ENCODE measurements at places on chromosomes 11 and 22. TPM values are rescaled to one million over a fixed set of nuclear protein-coding genes. Genes with fewer than 3 reads are reported as not detected.

DNA sequence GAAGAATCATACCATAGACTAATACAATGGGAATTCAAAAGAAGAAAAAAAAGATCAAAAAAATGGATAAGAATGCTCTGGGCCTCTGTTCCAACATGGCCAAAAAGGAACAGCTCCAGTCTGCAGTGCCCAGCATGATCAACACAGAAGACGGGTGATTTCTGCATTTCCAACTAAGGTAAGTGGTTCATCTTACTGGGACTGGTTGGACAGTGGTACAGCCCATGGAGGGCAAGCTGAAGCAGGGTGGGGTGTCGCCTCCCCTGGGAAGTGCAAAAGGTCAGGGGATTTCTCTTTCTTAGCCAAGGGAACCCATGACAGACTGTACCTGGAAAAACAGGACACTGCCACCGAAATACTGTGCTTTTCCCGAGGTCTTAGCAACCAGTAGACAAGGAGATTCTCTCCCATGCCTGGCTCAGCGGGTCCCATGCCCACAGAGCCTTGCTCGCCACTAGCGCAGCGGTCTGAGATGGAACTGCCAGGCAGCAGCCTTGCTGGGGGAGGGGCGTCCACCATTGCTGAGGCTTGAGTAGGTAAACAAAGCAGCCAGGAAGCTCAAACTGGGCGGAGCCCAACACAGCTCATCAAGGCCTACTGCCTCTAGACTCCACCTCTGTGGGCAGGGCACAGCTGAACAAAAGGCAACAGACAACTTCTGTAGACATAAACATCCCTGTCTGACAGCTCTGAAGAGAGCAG, 428.4 kb downstream of the MN1 start:
- DNase-seq, result no peak

DNA sequence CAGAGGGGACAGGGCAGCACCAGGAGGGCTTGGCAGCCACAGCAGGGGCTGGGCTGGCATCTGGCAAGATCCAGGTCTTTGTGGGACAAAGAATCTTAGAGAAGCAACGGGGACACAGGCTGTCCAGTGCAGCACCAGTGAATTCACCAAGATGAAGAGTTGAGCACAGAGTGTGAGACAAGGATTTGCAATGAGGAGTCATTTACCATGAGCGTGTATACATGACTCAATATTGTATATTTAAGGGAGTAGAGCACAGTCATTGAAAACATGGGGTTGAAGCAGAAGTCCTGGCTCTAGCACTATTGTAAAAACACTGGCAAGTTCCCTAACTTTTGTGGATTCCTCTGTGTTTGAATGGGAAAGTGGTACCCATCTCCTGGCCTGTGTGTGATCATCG, 3.5 kb downstream of the APOL1 start:
- DNase-seq, result no peak

GRCh38 chr22:49233507-49234100, 594.1 kb downstream of the BRD1 start:
- no peak for DNase-seq

The SLC25A18 gene
- total RNA-seq, result 0.32 TPM

DNA sequence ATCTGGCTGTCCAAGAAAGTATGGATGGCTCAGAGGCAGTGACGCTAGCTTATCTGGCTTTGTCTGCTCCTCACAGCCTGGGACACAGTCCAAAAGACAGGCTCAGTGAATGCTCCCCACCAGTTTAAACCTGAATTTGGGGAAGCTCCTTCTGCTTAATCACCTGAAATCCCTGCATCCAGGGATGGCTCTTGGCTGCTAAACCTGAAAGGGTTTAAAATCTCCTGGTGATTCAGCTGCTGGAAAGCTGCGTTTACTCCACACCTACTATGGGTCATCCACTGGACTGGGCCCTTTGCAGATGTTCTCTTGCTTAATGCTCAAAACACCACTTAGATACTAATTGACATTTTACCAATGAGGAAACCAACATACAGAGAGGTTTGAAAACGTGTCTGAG, 302.0 kb upstream of the NARS2 start:
- DNase-seq, result no peak

GRCh38 chr11:70650075-70650909, 252.0 kb downstream of the CTTN start:
- peak; percentile 67 for DNase-seq

- no peak for DNase-seq
Observed at GRCh38 chr11:79212741-79213190, 228.1 kb downstream of the TENM4 start.
